ENCODE measurements at places on chromosomes 6 and 20. TPM values are rescaled to one million over a fixed set of nuclear protein-coding genes. Genes with fewer than 3 reads are reported as not detected.

LKAAEAR1 gene
- total RNA-seq: not detected

PHACTR2 gene
- 60.6 TPM for total RNA-seq

FARS2 gene
- 27.8 TPM for total RNA-seq

CGA gene
- total RNA-seq: 0.28 TPM

SLC2A10 gene
- 32.2 TPM for total RNA-seq

SNAI1 gene
- total RNA-seq: 0.56 TPM

ZBTB12 gene
- 4.6 TPM for total RNA-seq

PLN gene
- total RNA-seq: 0.19 TPM

LYRM2 gene
- total RNA-seq: 27.6 TPM

VWA7 gene
- not detected for total RNA-seq

JPH2 gene
- total RNA-seq: 0.96 TPM

DBNDD2 gene
- total RNA-seq: 3.5 TPM

HCRTR2 gene
- not detected for total RNA-seq

ZSCAN23 gene
- total RNA-seq: 3.9 TPM

MANEA gene
- 17.8 TPM for total RNA-seq

HAO1 gene
- not detected for total RNA-seq

PSORS1C2 gene
- total RNA-seq: not detected

CEP43 gene
- total RNA-seq: 36.8 TPM

SLC35A1 gene
- 24.8 TPM for total RNA-seq

MOG gene
- not detected for total RNA-seq

VSX1 gene
- total RNA-seq: not detected

KIAA0408 gene
- total RNA-seq: 0.38 TPM

MCHR2 gene
- not detected for total RNA-seq

TP53RK gene
- 13.2 TPM for total RNA-seq

CENPW gene
- 3.7 TPM for total RNA-seq

RPL7L1 gene
- 174 TPM for total RNA-seq

FAM217A gene
- not detected for total RNA-seq

MUCL3 gene
- not detected for total RNA-seq

BANF2 gene
- total RNA-seq: not detected

TNNC2 gene
- 0.56 TPM for total RNA-seq

TP53TG5 gene
- total RNA-seq: not detected

FERMT1 gene
- 6.3 TPM for total RNA-seq

TRERF1 gene
- 2.9 TPM for total RNA-seq

UQCC2 gene
- total RNA-seq: 32.0 TPM

PRKN gene
- total RNA-seq: 0.58 TPM

CLVS2 gene
- total RNA-seq: not detected

CST1 gene
- 13.2 TPM for total RNA-seq

MATN4 gene
- not detected for total RNA-seq

HLA-DOA gene
- not detected for total RNA-seq

TFAP2C gene
- not detected for total RNA-seq

OOEP gene
- not detected for total RNA-seq

ECT2L gene
- total RNA-seq: not detected

LY6G6F gene
- not detected for total RNA-seq

NKAIN4 gene
- total RNA-seq: not detected

TRAPPC3L gene
- under 0.01 TPM for total RNA-seq

SAPCD1 gene
- total RNA-seq: 0.85 TPM

RAB44 gene
- under 0.01 TPM for total RNA-seq

CPNE1 gene
- total RNA-seq: 170 TPM

CASS4 gene
- 0.28 TPM for total RNA-seq

All from regular cardiac myocyte (primary cell).